ENCODE measurements at places on chromosomes 6 and 20.

- no peak for DNase-seq
Measured at GRCh38 chr6:11296449-11297375, 64.2 kb upstream of the NEDD9 start.

- no peak for DNase-seq
Measured at GRCh38 chr6:15551262-15551661, 111.6 kb downstream of the DTNBP1 start.

DNA sequence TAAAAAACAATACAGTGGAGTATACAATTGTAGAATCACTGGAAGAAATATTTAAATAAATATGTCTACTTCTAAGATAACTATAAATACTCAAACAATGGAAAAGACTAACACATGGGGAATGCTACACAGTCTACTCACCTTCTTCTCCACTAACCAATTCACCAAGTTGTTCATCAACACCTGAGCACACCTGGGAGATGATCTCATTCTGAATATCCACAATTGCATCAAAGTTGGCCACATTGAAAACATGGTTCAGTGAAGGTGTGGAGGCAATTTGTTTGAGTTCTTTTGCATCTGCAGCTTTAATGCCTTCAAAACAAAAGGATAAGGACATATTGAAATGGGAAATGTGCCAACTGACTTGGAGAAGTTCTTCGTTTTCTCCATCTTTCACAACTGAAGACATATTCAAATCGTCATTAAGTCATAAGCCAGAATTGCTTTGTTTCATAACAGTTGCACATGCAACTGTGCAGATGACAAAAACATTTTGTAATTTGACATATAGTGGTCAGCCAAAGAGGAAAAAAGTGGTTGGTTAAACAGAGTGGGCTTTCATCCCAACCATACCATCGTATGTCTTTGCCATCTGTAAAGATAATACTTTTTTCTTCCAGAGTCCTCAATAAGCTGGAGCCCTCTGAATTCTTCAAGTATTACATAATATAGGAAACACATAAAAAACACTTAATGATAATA is 17.5 kb downstream of the COL12A1 start:
- DNase-seq, result no peak

DNA sequence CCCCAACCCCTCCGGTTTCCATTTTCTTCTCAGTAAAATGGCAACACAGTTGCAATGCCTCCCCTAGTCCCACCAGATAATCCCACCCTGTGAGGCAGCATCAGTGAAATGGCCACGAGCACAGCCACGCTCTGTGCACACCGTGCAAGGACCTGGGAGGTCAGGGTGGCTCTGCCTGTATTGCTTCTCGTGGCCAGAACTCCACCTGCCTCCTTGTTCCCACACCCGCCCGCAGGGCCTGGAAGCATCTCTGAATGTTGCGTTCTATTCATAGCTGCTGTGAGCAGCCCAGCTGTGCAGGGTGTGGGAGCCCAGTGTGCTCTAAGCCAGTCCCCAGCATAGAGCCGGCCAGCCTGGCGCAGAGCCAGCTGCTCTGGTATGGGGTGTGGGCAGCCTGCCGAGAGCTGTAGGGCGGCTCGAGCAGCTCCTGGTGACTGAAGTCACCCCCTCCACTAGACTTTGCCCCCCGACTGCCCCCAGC is 161.1 kb downstream of the DLL1 start:
- no peak for DNase-seq

DNA sequence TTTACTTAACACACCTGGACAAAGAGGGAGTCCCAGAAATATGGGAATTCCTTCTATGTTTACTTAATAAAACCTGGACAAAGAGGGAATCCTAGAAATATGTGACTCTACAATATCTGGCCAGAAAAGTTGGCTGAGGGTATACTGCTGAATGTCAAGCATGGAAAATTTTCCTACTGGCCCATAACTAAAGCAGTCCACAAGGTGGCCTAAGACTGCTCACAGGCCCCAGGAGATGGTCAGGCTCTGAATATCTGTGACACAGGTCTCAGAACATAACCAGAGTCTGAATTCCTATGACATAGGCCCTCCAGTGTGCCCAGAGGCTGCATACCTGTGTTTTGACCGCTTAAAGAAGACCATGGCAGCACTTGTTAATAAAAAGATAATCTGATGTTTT is 578.2 kb upstream of the NRSN1 start:
- DNase-seq, result no peak

DNA sequence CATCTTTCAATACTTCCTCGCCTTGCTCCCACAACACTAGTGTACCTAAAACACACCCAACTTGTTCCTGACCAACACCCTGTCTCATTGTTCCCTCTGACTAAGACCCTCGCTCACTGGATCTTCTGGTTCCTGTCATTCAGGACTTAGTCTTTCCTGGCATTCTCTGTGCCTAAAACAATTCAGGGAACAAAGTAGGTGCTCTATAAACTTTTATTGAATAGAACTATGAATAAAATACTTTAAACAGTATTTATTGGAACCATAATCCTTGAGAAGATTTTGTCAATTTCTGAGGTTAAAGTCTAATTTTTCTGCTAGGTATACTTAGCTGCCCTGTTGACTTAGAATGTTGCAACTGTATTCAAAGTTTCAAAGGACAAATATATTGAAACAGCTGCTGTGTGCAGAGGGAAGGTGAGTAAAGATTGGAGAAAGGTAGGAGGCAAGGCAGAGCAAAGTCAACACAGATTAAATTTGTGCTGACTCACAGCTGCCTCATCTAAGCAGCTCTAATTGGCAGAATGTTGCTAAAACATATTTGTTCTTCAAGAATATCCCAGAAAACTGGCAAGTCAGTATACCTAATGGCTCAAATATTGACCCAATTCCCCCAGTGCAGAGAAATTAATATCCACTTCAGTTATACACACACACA is 37.6 kb downstream of the GSTA2 start:
- no peak for DNase-seq

DNA sequence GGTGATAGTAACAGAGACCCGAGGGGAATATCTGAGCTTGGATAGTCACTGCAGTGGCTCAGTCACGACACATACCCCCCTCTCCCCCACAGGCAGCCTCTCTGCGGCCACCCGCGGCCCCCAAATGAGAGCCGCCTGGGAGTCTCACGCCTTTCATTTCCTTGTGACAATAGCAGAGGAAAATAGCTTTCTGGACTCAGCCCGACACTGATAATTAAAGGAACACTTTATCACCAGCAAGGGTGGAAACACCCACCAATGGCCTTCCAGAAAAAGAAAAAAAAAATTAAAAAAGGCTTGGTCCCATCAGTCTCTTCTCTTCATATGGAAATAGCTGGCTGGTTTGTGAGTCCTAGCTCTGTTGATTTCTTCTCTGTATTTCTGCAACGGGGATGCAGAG is 35.1 kb upstream of the KCNG1 start:
- DNase-seq, result no peak

GRCh38 chr20:22789676-22790075 is 205.3 kb upstream of the FOXA2 start:
- no peak for DNase-seq

GRCh38 chr6:157659536-157660271 is 163.3 kb upstream of the SNX9 start:
- DNase-seq, result peak; percentile 84

DNA sequence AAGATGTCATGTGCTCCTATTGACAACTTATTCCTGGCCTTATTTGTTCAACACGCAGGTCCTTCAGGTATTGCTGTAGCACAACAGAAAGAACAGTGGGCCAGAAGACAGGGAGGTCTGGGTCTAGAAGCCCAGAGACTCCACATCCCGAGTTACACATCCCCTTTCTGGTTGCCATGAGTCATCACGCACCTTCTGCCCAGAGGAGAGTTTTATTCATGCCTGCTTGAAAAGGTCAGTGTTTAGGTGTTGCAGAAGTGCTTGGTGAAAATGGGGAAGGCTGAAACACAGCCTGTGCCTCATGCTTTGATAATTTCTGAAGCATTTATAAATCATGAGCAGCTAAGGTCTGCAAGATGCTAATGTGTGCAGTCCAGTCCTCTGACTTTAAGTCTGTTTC is 256.4 kb downstream of the GMPR start:
- no peak for DNase-seq

GRCh38 chr6:16102208-16102607 is 26.7 kb upstream of the MYLIP start:
- no peak for DNase-seq

GRCh38 chr20:33894798-33895197 is 83.7 kb downstream of the CHMP4B start:
- no peak for DNase-seq

DNA sequence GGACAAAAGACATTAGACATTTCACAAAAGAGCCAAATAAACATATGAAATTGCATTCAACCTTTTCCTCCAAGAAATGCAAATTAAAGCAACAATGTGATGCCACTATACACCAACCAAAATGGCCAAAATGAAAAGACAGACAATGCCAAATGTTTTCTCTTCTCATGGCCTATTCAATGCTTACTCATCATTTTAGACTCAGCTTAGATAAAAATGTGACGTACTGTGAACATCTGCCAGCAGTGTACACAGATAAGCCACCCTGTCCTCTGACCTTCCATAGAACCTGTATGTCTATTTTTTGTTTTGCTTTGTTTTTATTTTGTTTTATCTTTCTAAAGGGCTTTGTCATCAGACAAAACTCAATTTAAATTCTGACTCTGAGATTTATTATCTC is 385.2 kb downstream of the FRK start:
- DNase-seq, result no peak

- no peak for DNase-seq
Measured at GRCh38 chr6:122717350-122717749, 62.2 kb upstream of the FABP7 start.

All from SK-N-MC (cell line).